ENCODE measurements at places on chromosomes 12 and 14. TPM values are rescaled to one million over a fixed set of nuclear protein-coding genes. Genes with fewer than 3 reads are reported as not detected.

The ZC3H10 gene
- 4.9 TPM for total RNA-seq

DNA sequence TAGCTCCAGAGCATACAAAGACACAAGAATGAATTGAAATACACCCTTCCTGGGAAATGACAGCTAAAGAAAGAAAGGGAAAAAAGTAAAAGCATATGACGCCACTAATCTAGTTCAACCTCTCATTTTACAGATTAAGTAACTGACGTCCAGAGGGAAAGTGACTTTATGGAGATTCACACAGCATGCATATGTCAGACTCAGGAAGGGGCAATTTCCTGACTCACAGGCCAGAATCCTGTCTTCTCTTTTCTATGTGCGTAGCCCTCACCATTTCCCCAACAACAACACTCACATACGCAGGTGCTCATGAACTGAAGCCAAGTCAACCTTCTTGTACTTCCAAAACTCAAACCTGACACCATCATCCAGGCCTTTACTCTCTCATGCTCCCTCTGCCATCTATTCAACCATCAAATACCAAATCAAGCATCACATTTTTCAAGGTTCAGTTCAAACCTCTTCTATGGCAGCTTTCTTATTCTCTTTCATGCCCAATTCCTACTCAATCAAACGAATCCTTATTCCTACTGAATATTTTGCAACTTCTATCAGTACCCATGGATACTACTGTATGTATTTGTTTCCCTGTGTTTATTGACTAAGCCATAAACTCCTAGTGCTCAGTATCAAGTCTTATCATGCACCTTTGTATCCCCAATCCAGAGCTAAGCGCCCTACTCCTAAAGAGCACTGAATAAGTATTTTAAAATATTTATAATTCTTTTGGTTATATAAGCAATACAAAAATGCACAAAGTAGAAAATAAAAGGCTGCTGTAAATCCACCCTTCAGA, 52.8 kb downstream of the STXBP6 start:
- no peak for DNase-seq

DNA sequence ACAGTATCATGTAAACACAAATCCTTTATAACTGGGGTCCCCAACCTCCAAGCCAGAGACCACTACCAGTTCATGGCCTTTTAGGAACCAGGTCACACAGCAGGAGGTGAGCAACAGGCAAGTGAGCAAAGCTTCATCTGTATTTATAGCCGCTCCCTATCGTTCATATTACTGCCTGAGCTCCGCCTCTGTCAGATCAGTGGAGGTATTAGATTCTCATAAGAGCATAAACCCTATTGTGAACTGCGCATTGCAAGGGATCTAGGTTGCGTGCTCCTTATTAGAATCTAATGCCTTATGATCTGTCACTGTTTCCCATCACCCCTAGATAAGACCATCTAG, 49.9 kb downstream of the LRP6 start:
- DNase-seq: no peak

DNA sequence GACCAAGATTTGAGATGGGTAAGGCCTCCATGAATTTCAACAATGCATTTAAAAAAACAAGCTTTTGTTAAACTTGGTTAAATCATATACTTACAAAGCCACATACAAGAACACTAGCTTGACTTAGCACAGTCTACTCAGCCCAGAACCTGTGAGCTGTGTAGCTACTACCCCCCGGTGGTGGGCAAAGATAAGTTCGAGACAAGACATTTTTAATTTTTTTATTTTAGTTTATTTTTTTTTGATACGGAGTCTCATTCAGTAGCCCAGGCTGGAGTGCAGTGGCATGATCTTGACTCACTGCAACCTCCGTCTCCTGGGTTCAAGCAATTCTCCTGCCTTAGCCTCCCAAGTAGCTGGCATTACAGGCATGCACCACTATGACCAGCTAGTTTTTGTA, 3.7 kb upstream of the NECAP1 start:
- no peak for DNase-seq

The ENDOU gene
- 0.49 TPM for total RNA-seq

The METTL25 gene
- total RNA-seq: 15.8 TPM

- DNase-seq: no peak
Observed at GRCh38 chr12:3542156-3542555, 51.2 kb downstream of the PRMT8 start.

DNA sequence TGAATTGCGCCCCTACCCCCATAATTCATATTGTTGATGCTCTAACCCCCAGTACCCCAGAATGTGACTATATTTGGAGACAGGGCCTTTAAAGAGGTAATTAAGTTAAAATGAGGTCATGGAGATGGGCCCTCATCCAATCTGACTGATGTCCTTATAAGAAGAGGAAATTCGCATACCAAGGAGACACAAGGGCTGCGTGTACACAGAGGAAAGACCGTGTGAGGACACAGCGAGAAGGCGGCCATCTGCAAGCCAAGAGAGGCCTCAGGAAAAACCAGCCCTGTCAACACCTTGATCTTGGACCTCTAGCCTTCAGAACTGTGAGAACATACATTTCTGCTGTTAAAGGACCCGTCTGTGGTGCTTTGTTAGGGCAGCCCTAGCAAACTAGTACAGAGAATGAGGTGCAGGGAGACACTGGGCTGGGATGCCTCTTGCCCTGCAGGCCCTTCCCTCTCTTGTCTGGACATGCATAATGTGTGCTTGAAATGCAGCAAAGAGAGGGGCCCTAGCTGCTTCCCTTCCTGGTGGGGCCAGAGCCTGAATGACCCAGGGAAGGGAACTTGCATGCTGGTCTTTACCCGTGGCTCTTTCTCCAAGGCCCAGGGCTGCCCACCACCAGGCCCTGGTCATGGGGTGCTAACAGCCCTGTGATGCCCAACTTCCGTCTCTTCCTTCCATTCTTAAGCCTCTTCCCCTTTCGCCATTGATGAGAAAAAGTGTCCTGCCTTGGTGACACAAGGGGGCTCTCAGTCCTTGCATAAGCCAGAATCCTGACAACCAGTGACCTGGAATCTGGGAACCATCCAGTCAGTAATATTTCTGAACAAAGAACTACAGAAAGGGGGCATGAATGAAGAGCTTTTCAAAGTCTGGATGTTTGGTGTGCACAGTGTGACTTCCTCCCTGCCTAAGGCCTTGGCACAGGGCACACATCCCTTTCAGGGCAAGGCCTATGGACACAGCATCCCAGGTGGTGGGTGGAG, 50.0 kb upstream of the GPATCH2L start:
- DNase-seq: no peak

DNA sequence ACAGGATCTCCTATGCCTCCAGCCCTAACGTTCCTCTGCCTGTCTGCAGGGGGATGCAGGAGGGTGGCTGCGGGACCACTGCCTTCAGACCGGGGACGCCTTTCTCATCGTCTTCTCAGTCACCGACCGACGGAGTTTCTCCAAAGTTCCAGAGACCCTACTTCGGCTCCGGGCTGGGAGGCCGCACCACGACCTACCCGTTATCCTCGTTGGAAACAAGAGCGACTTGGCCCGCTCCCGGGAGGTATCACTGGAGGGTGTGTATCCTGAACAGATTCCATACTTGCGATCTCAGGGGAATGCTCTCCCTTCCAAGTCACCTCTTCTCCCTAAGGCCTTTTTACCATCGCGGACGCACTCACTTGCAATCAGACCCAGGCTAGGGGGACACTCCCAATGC, 3.0 kb downstream of the REM2 start:
- no peak for DNase-seq

The SSPN gene
- 67.4 TPM for total RNA-seq

GRCh38 chr12:41724216-41724615, 420.5 kb downstream of the GXYLT1 start:
- no peak for DNase-seq

GRCh38 chr12:63083046-63083445, 68.0 kb downstream of the AVPR1A start:
- DNase-seq: no peak

All from left ventricle myocardium inferior (tissue), 1 donor.